Uterine smooth muscle cell (primary cell): ENCODE measurements at places on chromosomes 4 and X. TPM values are rescaled to one million over a fixed set of nuclear protein-coding genes. Genes with fewer than 3 reads are reported as not detected.

The BEX5 gene
- 0.33 and 0.37 TPM in 2 replicates for total RNA-seq

The SLC25A6 gene
- total RNA-seq = 163 and 166 TPM in 2 replicates

The CDX4 gene
- total RNA-seq = not detected in 2 replicates

The PDE5A gene
- 38.1 and 106 TPM in 2 replicates for total RNA-seq

The CACNA1F gene
- total RNA-seq = under 0.01 TPM in 1 of 2 replicates, not detected in the other

The SLAIN2 gene
- 27.1 and 43.1 TPM in 2 replicates for total RNA-seq

The PALLD gene
- total RNA-seq = 123 and 146 TPM in 2 replicates

The ARSD gene
- 11.0 and 25.1 TPM in 2 replicates for total RNA-seq

The AIFM1 gene
- 27.2 and 31.5 TPM in 2 replicates for total RNA-seq

The KCND1 gene
- total RNA-seq = 0.33 and 1.2 TPM in 2 replicates

The MAGEA12 gene
- not detected in 2 replicates for total RNA-seq

The SHROOM4 gene
- total RNA-seq = 0.55 and 0.62 TPM in 2 replicates

The CT55 gene
- total RNA-seq = 0.25 TPM in 1 of 2 replicates, not detected in the other
